ENCODE measurements at places on chromosomes 2 and 18.

DNA sequence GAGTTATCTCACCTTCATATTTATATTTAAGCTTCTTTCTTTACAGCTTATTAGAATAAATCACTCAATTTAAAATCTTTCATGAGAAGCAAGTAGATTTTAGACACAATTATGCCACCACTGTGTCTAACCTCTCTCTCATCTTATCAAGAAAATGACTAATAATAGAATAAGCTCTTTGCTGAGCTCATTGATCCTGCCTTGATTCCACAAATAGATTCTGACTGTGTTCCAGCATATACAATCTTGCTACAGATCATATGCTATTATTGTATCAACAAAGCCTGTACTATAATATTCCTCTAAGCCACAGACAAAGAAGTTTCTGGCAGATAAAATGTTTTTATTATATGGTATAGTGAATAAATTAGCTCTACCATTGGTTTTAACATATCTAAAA, 168.7 kb upstream of the GULP1 start:
- no peak for DNase-seq

- no peak for DNase-seq
Observed at GRCh38 chr2:213067888-213068287, 83.5 kb downstream of the IKZF2 start.

DNA sequence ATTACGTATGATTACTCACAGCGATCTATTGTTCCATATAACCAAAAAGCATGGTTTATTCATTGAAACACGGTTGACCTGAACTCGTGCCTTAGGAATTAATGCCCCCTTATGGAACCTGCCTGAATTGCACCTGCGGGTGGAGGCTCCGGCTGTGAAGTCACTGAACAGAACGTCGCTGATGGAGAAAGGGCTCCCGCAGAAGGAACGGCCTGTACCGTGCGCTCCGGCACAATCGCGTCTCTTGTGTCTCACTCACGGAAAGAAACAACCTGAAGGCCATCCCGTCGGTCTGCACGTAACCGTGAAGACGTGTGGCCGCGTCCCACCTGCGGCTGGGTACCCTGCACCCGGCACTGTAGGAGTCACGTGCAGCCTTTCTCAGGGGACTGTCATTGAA, 133.1 kb downstream of the NFATC1 start:
- peak; percentile 67 for DNase-seq

- no peak for DNase-seq
Observed at GRCh38 chr2:8087480-8087840, 594.4 kb upstream of the ID2 start.

- no peak for DNase-seq
Observed at GRCh38 chr2:43478412-43479086, 117.3 kb downstream of the THADA start.

- DNase-seq, result no peak
Observed at GRCh38 chr2:7665880-7666279, 748.7 kb downstream of the RNF144A start.

GRCh38 chr18:77107292-77107691, 25.3 kb downstream of the MBP start:
- no peak for DNase-seq

DNA sequence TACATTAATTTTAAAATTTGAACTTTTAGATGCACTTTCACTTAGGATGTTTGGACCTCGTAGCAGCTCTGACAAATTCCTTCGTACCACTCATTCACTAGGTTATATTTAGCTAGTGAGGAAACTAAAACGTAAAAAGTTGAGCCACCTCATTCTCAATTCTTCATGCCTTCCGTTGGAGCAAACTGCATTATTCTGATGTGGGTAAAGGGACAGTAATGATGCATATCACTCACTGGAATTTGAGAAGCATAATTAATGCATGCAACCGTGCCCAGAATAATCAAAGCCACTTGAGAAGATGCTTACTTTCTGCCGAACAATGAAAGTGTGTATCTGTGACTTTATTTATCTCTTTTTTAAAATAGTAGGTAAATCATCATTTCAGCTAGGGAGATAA, 2.2 kb downstream of the CNOT9 start:
- no peak for DNase-seq

- no peak for DNase-seq
Observed at GRCh38 chr2:177352441-177353186, 40.0 kb upstream of the AGPS start.

GRCh38 chr2:50379351-50379750, 652.6 kb downstream of the NRXN1 start:
- DNase-seq, result no peak

DNA sequence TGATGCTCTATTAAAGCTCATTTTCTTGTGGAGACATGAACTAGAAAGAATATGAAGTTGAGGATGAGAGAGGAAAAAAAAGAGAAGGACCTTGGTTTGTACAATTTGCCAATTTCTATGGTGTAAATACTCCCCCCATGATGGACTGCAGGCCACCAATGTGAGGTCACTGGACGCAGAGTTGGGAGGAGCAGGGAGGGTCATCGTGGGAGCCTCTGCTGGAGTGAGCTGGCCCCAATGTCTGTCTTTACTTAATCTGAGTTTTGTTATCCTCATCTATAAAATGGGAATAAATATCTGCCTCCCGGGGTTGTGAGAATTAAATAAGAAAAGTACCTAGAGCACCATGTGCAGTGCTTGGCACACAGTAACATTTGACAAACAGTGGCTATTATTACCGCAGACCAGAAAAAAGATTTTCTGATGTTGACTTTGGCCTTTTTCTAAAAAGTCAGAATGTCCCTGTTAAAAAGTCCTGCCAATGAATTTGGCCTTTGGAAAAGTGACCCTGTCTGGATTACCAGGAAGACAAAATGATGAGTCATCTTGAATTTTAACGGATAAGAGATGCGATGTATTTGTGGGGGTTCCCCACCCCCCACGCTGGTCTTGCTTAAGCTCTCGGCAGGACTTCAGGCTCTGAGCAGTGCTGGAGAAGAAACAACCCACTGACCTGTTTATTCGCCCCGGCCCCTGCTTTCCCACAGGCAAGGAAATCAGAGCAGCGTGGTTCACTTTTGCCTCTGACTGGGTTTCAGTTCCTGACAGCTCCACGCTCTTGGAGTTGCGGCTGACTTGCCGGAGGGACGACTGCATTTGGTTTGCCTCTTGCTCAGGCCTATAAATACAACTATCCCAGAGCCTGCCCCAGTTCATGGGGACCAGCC, 50.3 kb upstream of the FOSL2 start:
- DNase-seq, result no peak

DNA sequence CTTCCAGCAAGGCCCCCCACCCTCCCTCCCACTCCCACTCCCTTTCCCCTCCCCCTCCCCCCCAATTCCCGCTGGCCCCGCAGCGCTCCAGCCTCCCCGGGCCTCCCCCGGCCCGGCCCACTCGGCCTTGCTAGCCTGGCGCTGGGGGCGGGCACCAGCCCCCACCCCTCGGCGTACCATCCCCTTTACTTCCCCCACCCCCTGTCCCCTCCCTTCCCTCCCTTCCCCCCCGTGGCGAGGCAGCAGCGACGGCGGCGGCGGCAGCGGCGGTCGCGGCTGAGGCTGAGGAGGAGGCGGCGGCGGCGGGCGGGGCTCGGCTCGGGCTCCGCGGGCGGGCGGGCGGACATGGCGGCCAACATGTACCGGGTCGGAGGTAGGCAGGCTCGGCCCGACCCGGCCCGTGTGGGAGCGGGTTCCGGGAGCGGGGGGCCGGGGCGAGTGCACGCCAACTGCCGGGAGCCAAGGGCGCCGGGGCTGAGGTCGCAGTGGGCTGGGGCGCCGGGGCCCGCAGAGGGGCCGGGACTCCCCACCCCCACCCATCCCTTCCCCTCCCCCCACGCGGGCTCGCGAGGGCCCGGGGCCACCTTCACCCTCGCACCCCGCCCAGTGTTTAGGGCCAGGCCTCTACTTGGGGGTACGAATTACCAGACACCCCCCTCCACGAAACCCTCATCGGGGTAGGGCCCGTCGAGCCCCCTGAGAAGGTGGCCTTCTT, at the start of gene MTA3:
MTA3 (plus strand) TSS at position 232 of the 715 bp plus-strand sequence; CDS start at position 346, 114 bp downstream.
- DNase-seq, result peak; percentile 36

DNA sequence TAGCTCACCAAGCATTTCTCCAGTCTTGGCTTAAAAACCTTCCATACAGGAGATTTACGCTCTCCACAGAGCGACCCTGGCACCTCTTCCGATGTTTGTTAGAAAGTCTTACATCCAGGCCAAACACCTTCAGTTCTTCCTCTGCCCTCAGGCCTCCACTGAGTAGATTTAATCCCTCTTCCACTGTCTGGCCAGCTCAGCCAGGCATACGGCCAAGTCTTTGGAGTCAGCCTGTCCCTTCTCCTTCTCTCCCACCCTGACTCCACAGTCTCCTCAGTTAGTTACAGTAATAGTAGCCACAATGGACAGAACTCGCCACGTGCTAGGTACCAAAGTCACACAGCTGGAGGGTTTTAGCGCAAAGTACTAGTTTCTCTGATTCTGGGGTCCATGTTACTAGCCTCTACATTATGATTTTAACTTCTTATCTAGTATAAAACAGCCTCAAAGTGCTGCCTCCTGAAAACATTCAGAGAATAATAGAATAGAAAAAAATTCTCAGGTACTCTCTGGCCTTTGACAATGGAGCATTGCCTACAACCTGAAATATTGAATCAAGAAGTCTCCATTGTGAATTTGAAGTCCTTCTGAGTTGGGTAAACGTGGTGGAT, 39.5 kb downstream of the THNSL2 start:
- DNase-seq, result no peak

- no peak for DNase-seq
Observed at GRCh38 chr18:36745219-36745975, 83.4 kb downstream of the TPGS2 start.

DNA sequence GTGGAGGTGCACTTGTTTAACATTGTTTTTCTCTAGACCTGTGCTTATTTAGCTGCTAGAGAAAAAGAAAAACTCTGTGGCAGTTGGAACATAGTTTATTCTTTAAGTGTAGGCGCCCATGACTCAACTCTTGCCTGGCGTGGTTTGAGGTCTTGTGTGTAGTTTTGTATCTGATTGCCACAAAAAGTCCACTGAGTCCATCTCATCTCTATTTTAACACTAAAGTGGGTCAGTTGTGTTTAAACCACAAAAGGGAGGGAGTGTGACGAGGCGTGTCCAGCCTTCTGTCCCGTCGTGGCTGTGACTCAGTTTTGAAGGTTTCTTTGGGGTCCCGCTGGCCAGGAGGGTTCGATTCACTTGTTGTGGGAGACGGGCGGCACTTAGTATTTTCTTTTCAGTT, 15.3 kb upstream of the UGT1A9 start:
- DNase-seq, result no peak

GRCh38 chr2:182426918-182427240, at the start of gene PDE1A:
TSS of gene PDE1A (minus strand) at chr2:182427036.
- no peak for DNase-seq

DNA sequence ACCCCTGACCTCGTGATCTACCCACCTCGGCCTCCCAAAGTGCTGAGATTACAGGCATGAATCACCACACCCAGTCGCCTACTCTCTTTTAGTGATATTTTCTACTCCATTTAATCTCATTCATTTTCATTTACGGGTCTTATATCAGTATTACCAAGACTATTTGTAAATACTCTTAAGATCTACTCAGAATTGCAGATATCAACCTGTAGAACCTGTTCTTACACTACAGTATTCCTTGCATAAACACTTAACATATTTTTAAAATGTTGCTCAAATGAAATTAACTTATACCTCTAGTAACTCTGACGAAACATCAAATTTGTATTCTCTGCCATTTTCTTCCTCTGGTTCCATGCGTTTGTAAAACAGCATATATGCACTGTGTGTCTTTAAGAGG, 79.3 kb downstream of the C2orf74 start:
- DNase-seq, result no peak

DNA sequence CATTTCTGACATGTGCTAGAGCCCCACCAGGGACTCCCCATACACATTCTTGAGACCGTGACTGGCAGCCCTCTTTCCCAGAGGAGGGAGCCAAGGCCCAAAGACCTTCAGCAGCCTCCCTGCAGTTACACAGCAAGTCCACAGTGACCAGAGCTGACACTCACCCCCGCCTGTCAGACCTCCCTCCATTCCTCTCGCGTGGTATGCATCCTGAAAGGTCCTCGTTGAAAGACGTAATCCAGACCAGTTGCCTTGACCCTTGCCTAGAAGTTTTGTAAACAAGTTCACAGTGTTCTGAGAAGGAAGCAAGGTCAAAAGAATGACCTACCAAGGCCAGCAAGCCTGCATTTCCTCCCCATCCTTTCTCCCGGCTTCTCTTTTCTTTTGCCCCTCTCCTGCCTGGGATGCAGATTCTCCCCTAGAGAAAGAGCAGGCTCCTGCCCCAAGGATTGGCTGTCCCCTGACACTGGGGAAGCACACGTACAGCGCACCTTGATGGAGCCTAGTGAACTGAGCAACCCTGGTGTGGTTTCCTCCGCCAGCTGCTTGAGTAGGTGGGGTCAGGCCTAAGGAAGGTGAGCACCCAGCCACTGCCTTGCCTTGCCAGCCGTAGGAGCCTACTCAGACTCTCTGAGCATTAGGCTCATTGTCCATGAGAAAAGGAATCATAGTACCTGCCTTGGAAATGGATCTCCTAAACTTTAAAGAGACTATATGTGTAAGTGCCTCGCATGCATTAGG, 18.3 kb downstream of the TRIB2 start:
- no peak for DNase-seq

GRCh38 chr2:189047171-189047888, 73.2 kb downstream of the COL3A1 start:
- DNase-seq, result no peak

GRCh38 chr2:217327953-217328621, 468.2 kb upstream of the TNP1 start:
- DNase-seq, result no peak

- no peak for DNase-seq
Observed at GRCh38 chr18:24016643-24017042, 2.1 kb downstream of the TTC39C start.

DNA sequence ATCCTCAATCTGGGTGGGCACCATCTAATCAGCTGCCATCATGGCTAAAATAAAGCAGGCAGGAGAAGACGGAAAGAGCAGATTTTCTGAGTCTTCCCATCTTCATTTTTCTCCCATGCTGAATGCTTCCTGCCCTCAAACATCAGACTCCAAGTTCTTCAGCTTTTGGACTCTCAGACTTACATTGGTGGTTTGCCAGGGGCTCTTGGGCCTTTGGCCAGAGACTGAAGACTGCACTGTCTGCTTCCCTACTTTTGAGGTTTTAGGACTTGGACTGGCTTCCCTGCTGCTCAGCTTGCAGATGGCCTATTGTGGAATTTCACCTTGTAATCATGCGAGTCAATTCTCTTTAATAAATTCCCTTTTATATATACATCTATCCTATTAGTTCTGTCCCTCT, 36.6 kb downstream of the DIPK1C start:
- DNase-seq, result no peak

GRCh38 chr18:10286580-10287150, 167.8 kb upstream of the APCDD1 start:
- DNase-seq, result no peak

DNA sequence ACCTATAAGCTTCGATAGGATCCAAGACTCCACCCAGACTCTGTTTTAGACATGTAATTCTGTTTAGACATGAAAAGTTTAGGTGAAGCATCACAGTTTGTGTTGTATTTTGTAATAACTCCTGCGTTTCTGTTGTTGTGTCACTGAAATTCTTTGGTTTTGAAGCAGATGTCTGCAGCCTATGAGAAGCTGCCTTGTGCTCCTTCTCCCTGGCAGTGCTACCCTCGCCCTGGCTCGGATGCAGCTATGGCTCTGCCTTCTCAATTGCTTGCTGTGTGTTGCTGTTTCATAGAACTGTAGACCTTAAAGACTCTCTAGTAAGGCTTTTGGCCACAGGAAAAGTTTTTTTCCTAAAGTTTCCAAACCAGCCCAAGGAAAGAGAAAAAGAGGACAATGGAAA, 40.2 kb upstream of the ZNF638 start:
- no peak for DNase-seq

Data from T follicular helper cell (primary cell).